Stimulated activated CD4-positive, alpha-beta T cell treated with anti-CD3 and anti-CD28 coated beads, Interleukin-1b, Interleukin-23, amount 100 ng/mL, for 48 hours (primary cell): ENCODE measurements at places on chromosomes 5 and 9.

DNA sequence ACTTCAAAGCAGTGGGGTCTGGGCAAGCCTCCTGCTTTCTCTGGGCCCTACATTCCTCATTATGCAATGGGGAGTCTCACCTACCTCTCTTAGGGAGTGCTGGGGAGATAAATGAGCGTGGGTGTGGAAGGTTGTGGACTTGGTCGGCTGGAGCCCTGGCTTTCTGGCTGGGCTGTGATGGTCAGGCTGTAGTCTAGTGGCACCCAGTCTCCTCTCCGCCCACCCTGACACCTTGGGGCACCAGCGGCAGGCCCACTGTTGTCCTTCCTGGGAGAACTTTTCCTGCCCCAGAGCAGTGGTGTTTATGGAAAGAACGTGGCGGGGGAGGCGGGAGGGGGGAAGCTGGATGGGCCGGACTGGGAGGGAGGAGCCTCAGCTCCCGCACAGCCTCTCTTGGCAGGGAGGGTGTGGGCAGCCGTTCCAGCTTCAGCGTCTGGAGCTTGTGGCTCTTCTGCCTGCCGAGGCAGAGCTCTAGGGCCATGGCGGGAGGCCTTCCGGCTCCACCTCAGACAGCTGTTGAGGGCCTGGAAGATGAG, 4.1 kb downstream of the PTGS1 start:
- DNase-seq: no peak

GRCh38 chr9:80094176-80094771, 522.5 kb downstream of the TLE4 start:
- no peak for DNase-seq

GRCh38 chr5:68519143-68519542, 303.6 kb downstream of the PIK3R1 start:
- DNase-seq: no peak

GRCh38 chr5:42302186-42302585, 121.1 kb upstream of the GHR start:
- no peak for DNase-seq

DNA sequence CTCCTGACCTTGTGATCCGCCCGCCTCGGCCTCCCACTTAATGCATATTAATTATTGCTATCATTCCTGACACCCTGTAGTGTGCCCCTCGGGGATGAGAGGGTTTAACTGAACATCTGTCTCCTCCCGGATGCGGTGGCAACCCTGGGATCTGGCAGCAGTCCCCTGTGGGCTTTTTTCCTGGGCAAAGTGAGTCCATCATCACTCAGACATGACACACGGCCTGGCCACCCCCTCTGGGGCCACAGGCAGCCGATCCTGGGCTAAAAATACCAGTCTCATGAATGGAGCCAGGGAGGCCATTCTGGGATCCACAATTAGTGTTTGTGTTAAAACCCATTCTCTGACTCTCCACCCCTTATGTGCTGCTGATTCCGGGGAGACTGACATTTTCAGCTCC, 161.2 kb downstream of the RGS3 start:
- DNase-seq: no peak

DNA sequence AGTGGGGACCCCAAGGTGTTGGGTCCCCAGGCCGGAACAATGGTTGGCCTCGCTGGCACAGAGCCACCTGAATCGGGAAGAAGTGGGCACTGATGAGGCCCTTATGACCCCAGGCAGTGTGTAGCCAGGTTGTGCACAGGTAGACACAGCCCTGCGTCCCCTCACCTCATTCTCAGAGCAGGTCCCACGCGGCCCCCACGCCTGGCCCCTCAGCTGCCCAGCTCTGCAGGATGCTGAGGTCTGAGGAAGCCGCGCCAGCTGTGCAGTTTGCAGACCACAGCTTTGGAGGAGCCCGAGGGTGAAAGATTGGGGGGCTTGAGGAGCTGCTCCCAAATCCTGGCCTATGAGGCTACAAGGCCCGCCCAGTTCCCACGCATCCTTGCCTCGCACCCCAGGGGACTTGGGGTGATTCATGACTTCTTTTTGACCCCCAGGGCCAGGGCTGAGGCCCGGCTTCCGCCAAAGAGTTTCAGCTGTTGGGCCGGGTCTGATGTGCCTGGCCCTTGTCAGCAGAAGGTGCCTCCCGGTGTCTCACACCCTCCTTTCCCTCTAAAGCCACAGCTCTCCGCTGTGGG, 87.8 kb upstream of the PHYKPL start:
- DNase-seq: no peak

- DNase-seq: no peak
Observed at GRCh38 chr9:99478469-99479027, 256.5 kb downstream of the SEC61B start.

- no peak for DNase-seq
Observed at GRCh38 chr5:33649549-33650482, 209.1 kb downstream of the TARS1 start.

GRCh38 chr5:152673601-152674000, 268.5 kb upstream of the NMUR2 start:
- no peak for DNase-seq

DNA sequence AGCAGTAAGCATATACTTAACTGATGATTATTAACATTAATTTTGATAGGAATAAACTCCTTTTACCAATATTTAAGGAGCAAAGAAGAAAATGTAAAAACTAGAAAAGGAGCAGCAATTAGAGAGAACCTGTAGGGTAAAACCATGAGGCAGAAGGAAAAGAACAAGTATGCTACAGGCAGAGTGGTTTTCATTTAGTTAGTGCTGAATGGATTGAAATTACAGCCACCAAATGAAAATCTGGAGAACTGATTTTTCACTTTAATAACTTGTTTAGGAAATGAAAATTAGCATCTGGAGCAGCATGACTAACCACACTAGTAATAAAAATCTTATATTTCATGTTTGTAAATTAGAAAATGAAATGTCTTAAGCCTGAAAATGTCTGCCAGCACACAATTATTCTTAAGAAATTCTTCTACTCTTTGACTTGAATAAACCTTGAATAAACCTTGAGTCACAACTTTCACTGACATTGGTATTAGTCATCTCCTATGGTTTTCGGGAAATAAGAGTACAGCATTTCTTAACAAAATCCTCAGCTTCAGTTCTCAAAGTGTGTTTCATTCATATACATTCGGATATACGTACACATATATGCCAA, 1504.9 kb upstream of the C9orf72 start:
- no peak for DNase-seq

GRCh38 chr5:132369474-132370180, at the start of gene SLC22A5:
Gene SLC22A5 (plus strand): TSS chr5:132369710. CDS start chr5:132369973, 263 bp downstream.
- DNase-seq: peak; percentile 66

DNA sequence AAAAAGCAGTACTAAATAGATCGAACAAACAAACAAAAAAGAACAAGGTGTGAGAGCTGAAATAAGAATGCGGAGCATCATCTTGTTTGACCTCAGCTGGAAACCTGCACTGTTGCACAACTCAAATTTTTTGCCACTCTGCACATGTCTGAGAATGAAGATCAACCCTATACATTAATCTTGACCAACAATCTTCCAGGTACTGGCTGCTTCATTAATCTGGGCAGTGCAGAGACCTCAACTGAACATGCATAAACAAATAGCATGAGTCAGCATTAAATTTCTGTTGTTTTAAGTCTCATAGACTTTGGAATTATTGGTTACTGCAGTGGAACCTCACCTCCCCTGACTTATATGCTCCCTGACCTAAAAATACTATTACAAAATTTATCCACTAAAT, 114.6 kb upstream of the FTMT start:
- DNase-seq: no peak

- no peak for DNase-seq
Observed at GRCh38 chr9:98176391-98177259, 15.8 kb downstream of the CORO2A start.

GRCh38 chr5:165161204-165161603, 1655.8 kb downstream of the MAT2B start:
- no peak for DNase-seq

- DNase-seq: no peak
Observed at GRCh38 chr9:86644675-86645034, 290.4 kb upstream of the TUT7 start.

DNA sequence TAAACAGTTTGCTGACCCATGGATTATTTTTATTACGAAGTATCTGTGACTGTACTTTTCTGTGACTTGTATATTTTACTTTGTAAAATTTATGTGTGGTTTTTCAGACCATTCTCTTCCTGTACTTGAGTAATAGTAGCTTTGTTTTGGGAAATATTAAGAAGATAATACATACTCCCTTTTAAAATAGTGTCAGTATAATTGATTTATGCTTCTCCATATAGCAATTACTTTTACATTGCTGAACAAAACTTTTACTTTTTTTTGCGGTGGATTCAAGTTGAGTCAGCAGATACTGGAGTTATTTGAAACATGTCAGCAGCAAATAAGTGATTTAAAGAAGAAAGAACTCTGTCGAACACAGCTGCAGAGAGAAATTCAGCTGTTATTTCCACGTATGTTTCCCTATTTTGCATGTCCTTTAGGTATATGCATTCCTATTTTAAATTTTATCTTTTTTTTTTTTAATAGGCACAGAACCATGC, 28.4 kb downstream of the TENT2 start:
- DNase-seq: no peak

DNA sequence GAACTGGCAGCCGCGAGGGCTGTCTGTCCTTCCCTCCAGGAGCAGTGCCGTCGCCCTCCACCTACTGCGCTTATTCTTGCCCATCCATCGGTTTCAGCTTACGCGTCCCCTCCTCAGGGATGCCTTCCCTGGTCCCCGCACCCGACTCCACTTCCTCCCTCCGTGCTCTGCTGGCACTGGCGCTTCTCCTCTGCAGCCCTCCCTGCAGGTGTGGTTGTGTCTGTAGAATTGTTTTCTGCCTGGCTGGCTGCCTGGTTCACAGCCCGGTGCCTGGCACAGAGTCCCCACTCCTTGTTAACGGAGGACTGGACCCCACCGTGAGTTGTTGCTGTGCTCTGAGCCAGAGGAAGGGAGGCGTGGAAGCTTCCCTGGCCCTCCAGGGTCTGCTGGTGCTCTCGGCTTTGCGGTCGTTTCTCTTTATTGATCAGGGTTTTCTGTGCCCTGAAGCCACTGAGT, 5.7 kb downstream of the NTMT1 start:
- no peak for DNase-seq

DNA sequence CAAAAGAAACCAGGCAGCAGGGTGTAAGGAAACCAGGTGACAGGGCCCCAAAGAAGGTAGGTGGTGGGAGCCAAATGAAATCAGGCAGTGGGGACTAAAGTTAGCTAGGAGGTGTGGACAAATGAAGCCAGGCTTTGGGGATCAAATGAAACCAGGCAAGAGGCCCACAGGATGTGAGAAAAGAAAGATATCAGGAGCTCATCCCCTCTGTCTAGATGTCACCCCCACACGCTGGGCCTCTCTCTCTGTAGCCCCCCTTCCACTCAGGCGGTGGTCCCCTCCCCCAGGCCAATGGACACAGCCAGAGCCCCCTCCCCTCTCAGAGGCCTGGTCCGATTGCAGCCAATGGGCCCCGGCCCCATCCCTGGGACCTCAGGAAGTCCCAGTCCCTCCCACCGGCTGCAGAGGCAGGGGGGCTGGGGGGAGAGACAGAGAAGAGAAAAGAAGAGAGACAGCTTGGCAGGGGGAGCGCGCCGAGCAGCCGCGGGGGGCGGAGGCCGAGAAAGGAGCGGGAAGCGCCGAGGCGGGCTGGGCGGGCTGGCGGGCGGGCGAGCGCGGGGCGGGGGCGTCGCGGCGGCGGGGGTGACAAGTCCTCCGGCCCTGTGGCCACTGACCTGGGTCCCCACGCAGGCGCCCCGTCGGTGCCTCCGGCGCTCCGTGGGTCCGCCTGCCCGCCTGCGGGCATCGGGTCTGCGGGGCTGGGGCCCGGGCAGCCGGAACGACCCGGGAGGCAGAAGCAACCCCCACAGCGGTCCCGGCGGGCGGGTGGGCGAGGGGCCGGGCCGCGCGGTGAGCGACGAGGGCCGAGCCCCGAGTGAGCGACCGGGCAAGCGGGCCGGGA, 11.9 kb downstream of the CNTFR start:
- DNase-seq: no peak

DNA sequence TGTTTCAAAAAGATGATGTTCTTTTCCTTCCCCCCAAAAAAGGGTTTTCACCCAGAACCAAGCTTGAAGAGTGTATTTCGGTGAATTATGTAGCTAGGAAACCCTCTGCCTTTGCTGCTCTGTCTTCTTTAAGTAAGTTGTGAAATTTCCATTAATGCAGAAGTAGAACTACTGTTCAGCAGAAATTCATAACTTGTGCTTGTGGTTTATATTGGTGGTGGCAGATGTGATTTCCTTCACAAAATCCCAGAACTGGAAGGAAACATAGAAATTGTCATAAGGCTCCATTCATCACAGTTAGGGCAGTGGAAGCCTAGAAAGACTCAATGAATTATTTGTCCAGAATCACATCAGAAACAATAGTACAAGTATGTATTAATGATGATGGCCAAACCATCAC, 42.1 kb upstream of the DAB2 start:
- no peak for DNase-seq

DNA sequence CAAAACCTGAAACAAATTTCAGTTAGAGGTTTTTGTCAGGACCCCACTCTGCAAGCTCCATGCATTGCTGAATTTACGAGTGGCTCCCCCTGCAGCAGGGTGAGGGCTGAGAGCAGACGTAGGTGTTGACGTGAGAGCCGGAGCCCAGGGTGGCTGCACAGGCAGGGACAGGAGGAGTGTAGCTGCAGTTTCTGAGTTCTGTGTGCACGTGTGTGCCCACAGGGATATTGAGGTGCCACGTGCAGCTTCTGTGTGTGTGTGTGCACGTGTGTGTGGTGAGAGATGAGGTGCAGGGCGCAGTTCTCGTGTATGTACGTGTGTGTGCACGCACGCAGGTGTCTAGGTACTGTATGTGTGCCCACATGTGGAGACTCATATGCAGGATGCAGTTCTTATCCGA, 14.6 kb downstream of the PLEKHG4B start:
- no peak for DNase-seq

- no peak for DNase-seq
Observed at GRCh38 chr5:125129151-125129806, 382.8 kb upstream of the ZNF608 start.

- DNase-seq: no peak
Observed at GRCh38 chr9:114525513-114525912, 20.2 kb upstream of the WHRN start.

DNA sequence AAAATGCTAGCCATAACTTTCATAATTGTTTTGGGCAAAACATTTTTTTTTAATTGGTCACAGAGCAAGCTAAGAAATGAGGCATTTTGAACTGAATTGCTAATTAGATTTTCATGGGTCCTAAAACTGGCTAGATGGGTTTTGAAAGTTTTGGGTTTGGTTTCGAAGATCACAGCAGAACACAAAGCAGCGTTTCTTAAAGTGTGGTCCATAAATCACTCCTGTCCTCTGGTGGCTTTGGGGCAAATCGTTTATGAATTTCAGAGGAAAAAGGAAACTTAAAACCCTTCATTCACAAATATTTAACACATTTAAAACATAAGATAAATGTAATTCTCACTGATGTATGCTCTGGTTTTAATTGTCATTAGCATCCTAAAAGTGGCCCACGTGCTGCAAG, 503.7 kb downstream of the SPATA31D1 start:
- no peak for DNase-seq

GRCh38 chr5:96734871-96735325, 72.7 kb downstream of the CAST start:
- no peak for DNase-seq

- no peak for DNase-seq
Observed at GRCh38 chr5:116738239-116738614, 163.6 kb upstream of the SEMA6A start.

- DNase-seq: peak; percentile 62
Observed at GRCh38 chr5:98927242-98927988, 1.4 kb downstream of the CHD1 start.

- no peak for DNase-seq
Observed at GRCh38 chr5:66896171-66896570, 300.0 kb downstream of the MAST4 start.
